ENCODE measurements at places on chromosomes 7 and 10.

- no peak for DNase-seq
Measured at GRCh38 chr10:127198307-127198706, 1.9 kb upstream of the INSYN2A start.

GRCh38 chr10:131563411-131563810, 251.9 kb upstream of the TCERG1L start:
- no peak for DNase-seq

DNA sequence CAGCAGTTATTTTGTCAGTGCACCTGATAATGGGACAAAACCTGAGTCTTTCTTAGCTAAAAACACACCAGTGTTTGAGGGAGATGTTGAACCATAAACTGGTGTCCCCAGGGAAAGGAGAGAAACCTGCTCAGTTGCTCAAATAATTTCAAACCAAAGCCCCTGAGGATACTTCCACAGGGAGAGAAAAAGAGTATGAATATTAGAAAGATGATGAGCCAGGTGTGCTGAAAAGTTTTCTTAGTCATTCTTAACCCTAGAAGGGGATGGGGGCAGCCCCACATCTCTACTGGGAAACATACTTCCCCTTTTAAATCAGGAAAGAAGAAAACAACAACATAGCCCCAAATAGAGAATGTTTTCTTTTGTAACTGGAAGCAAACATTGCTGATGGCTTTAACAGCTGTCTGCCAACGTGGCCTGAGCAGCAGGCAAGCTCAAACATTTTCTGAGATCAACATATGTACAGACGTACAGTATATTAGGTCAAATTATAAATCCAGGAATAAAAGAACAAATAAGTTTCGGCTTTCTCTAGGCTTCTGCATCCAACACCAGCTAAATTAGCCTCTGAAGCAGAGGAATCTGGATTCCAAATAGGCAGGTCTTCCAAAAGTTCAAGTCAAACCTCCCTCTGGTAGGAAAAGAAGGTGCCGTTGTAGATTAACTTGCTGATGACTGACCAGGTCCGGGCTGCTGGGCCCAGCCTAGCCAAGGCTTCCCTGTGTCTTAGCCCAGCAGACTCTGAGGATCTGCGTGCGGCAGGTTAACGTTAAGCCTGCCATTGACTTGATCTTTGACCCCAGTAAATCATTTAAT, 30.5 kb upstream of the FBXW4 start:
- DNase-seq: no peak

DNA sequence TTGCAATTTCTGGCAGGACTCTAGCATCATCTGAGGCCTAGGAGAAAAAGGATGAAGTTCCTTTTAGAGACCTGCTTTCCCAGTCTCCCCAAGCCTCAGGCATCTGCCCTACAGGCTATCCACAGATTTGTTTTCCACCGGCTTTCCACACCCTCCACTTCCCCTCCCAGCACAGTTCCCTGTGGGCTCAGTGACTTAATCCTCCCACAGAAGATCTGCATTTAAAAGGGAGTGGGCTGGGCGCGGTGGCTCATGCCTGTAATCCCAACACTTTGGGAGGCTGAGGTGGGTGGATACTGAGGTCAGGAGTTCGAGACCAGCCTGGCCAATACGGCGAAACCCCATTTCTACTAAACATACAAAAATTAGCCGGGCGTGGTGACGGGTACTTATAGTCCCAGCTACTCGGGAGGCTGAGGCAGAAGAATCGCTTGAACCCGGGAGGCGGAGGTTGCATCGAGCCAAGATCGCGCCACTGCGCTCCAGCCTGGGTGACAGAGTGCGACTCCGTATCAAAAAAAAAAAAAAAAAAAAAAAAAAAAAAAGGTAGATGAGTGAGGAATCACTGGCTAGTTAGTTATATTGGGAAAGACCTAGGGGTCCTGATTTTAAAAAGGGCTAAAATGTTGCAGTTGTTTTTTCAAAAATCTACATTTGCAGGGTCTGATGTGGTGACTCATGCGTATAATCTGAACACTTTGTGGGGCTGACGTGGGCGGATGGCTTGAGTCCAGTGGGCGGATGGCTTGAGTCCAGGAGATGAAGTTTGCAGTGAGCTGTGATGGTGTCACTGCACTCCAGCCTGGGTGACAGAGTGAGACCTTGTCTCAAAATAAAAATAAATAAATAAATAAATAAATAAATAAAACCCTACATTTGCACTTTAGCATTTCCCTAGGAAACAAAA, 119.5 kb downstream of the BAMBI start:
- no peak for DNase-seq

- no peak for DNase-seq
Measured at GRCh38 chr7:20839987-20840386, 53.3 kb upstream of the SP8 start.

GRCh38 chr7:37796138-37796775, 52.1 kb upstream of the NME8 start:
- DNase-seq: no peak

- no peak for DNase-seq
Measured at GRCh38 chr7:150876817-150877526, 24.7 kb downstream of the AOC1 start.

GRCh38 chr10:46077141-46077554, 31.1 kb upstream of the MSMB start:
- no peak for DNase-seq

GRCh38 chr10:23604613-23605012, 165.7 kb downstream of the OTUD1 start:
- no peak for DNase-seq

GRCh38 chr10:116184512-116184794, 88.6 kb downstream of the GFRA1 start:
- no peak for DNase-seq

Measured in AG04449 (cell line).